Activated T-helper 1 cell treated with Interleukin-2 at 50 U/mL for 16 hours (primary cell): ENCODE measurements at places on chromosomes 3 and 15.

- DNase-seq: no peak
Measured at GRCh38 chr3:71056327-71056726, 527.2 kb downstream of the FOXP1 start.

DNA sequence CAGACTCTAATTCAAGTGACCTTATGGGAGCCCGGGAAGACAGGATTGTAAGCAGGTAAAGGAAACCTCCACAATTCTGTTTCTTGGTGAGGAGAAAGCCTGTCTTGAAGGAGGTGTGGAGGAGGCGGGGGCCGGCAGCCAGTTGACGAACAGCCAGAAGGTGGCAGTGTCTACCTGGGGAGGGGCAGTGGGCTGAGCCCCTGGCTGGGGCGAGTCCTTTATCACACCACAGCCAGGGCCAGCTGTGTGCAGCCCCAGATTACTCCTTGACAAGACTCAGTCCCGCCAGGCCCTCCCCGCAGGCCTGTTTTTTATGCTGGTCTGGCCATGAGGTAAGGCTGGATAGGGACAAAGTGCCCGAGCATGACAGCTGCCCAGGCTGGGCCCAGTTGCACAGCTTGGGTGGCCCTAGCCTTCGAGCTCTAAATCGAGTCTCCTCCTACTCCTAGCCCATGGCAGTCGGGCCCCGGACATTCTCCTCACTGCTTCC, 40.9 kb upstream of the IDH2 start:
- peak; percentile 33 for DNase-seq

GRCh38 chr3:51691949-51692348, 14.9 kb upstream of the GRM2 start:
- DNase-seq: no peak

GRCh38 chr3:5047764-5048419, 68.7 kb downstream of the BHLHE40 start:
- no peak for DNase-seq

DNA sequence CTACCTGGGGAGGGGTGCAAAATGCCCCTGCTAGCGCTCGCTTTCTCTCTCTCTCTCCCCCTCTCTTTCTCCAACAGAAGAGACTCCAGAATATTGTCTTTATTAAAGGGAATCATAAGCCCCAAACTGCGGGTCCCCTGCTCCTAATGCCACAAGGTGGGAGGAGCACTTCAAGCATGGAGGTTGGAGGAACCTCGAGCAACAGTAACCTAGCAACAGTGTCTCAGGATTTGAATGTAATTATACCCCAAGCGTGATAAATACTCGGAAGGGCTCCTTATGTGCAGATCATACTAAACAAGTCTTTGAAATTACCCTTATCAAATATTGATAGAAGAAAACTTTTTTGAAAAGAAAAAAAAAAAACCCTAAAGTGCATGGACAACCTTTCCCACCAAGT, 582.2 kb upstream of the PPP2R3A start:
- DNase-seq: no peak

DNA sequence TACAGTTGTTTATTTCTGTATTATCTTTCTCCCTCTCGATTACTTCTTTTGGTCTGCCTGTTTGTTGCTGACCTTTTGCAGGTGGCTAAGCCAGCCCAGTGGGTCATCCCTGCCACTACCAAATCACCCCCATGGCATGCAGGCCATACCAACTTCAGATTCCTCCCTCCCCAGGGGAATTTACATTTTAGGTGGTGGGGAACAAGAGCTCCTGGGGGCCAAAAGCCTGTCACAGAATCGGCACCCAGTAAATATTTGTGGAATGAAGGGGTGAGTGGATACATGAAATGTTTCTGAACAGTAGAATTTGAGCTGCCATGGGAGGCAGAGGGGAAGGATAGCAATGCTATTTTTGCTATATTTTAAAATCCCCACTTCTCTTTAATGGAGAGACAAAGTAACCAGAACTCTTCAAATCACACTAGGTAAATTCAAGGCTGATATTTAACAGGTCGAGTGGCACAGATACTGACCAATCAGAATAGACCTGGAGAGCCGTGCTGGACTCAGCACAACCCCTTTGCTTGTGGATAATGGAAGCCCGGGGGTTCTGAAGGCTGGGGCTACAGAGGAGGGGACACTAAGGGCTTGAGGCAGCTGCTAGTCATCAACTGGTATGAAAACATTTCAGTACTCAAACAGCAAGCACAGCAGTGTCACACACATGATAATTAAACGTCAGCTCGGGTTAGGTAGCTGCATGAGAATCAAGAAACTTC, 54.3 kb upstream of the SMAD3 start:
- DNase-seq: no peak

GRCh38 chr3:151425627-151426340, 35.1 kb downstream of the IGSF10 start:
- no peak for DNase-seq

- DNase-seq: no peak
Measured at GRCh38 chr3:58560771-58561311, 16.4 kb downstream of the FAM107A start.

DNA sequence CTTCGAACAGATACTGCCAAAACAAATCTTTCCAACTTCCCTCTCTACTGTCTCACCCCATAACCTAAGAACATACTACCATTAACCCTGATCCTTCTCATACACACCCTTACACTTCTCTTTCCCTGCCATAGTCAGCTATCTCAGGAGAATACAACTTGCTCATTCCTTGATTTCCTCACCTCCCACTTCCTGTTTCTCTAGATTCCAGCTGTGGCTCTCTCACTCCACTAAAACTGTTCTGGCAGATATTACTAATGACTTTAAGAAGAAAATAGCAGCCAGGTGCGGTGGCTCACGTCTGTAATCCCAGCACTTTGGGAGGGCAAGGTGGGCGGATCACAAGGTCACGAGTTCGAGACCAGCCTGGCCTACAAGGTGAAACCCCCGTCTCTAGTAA, 4.6 kb downstream of the LSG1 start:
- no peak for DNase-seq

DNA sequence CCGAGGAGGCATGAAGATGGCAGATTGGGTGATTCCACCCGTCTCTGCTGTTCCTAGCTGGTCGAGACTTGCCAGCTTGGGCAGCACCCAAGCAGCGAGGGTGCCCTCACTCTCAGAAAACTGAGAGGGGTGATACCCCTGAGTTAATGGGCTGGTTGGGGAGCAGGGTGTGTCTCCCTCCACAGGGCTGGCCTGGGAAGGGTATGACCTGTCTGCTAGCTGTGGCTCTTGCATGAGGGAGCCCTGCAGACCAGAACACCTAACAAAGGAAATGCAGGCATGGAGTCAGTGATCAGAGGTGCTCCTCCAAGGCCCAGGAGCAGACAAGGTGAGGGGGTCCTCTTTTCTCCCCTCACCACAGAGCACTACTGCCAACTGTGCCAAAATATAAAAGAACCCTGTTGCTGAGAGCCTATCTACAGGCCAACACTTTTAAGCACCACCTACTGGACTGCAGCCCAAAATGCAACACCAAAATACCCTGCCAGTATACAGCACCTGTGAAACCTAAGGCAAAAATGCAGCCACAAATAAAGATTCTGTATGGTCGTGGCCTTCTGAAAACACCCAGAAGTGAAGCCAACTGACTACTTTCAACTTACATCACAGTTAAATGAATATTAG, 35.8 kb upstream of the PPM1L start:
- DNase-seq: no peak

- no peak for DNase-seq
Measured at GRCh38 chr3:98525494-98525893, 2.8 kb upstream of the CLDND1 start.

- peak; percentile 23 for DNase-seq
Measured at GRCh38 chr15:85581495-85581894, 201.1 kb downstream of the AKAP13 start.

DNA sequence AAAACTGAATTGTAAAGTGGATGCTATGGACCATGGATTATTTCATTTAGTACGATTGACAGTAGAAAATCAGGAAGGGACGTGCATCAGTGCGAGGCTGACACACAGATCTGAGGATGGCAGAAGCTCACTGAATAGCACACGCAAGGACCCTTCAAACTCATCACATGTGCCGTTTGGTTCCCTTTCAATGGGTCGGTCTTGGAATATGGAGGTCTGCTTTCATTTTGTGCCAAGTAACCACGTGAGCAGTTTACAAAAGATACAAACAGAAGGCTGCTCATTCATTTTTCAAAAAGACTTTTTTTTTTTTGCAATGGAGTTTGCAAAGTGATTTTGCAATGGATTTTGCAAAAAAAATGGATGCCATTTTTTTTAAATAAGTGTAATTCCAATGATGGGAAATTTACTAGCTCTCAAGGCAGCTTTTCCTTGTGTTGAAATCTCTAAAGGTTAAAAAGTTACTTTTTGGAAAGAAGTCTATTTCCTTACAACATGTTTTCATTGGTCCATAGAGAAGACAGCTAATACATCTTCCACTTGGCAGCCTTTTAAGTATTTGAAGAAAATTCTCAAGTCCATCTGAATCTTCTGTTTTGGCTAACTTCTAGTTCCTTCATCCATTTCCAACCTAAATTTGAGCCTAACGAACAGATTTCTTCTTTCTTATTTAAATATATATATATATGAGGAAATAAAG, 392.3 kb upstream of the TPRG1 start:
- DNase-seq: no peak

DNA sequence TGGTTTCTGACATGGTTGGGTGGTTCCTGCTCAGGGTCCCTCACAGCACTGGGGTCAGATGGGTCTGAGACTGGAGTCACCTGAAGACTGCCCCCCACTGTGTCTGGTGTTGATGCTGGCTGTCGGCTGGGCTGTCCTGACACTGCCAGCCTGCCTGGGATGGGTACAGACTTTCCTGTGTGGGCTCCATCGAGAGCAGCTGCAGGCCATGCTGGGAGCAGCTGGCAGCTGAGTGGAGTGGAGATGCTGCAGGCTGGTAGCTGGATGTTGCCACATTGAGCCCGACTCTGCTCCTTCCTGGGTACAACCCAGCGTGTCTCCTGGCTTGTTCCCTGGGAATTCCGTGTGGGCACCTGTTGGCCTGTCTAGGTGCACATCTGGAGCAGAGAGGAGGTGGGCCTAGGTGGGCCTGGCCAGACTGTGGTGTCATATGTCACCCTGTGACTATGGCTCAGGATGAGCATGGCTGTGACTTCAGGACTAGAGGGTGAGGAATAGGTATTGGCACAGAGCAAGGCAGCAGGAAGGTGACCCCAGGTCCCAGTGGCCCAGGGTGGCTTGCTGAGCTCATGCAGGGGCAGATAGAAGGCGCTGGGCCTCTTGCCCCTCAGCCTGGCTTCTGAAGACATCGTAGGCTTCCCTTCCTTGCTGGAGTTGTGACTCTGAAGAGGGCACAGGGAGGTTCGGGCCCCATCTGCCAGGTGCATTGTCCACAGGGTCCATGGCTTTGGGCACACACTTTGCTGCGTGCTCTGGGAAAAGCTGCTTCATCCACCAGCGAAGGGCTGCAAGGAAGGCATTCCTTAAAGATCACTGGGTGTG, 40.0 kb upstream of the PRR23E start:
- DNase-seq: no peak

DNA sequence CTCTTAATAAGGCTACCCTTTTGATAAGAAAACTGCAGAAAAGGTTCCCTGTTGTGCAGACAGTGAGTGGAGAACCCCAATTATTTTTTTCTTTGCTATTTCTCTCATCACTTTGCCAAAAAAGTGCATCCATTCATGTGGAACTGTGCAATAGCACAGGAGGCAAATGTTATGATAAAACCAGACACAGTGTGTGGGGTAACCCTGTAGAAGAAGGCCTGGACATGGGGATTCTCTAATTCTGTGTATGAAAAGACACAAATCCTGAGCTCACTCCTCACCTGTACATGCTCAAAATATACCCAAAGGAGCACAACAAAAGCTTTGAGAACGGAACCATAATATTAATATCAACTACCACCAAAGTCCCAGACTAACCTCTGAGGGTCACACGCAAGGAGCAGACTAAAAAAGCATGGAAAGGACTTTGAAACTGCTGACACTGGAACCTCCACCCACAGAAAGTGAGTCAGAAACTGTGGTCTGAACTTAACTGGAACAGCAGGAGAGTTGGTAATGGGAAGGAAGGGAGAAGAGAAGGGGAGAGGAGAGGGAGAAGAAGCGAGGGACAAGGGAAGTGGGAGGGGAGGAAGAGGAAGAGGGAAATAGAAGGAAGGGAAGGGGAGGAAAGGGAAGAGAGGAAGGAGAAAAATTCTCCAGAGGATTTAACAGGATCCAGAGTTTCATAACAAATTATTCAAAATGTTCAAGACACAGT, 299.9 kb downstream of the TBC1D5 start:
- no peak for DNase-seq

- no peak for DNase-seq
Measured at GRCh38 chr3:16865335-16865734, 19.4 kb upstream of the PLCL2 start.

- no peak for DNase-seq
Measured at GRCh38 chr3:139934613-139935015, 371 bp upstream of the CLSTN2 start.

GRCh38 chr3:46559091-46559704, 6.9 kb downstream of the LRRC2 start:
- no peak for DNase-seq
